ENCODE measurements at places on chromosomes 5 and 9.

DNA sequence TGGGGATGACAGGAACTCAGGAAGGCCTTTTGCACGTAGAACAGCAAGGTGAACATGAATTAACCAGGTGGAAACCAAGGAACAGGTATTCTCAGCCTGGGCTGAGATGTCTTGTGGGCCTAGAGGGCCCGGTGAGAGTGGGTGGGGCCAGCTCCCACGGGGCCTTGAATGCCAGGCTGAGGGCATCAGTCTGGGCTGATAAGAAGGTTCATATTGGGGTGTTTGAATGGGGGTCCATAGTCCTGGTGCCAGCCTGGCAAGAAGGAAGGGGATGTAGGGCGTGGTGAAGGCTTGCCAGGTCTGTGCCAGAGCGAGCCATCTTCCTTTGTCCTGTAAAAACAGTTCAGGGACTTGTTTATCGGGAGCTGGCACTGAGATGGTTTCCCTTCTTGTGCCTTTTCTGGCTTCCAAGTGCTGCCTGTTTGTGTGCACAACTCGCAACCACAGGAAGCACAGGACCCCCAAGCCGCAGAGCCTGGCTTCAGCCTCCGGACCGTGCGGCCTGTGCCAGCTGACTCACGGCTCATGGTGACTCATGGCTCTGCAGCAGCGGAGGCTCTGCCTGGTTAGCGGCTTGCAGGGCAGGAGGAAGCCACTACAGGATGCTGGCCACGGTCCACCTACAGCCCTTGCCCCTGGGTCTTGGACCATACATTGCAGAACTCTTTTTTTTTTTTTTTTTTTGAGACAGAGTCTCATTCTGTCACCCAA, 2.4 kb downstream of the CARD19 start:
- ATAC-seq, result peak; percentile 42

- ATAC-seq, result no peak
Measured at GRCh38 chr5:146595088-146595487, 79.1 kb upstream of the GPR151 start.

GRCh38 chr5:135181653-135182052, 147.6 kb upstream of the PITX1 start:
- no peak for ATAC-seq

DNA sequence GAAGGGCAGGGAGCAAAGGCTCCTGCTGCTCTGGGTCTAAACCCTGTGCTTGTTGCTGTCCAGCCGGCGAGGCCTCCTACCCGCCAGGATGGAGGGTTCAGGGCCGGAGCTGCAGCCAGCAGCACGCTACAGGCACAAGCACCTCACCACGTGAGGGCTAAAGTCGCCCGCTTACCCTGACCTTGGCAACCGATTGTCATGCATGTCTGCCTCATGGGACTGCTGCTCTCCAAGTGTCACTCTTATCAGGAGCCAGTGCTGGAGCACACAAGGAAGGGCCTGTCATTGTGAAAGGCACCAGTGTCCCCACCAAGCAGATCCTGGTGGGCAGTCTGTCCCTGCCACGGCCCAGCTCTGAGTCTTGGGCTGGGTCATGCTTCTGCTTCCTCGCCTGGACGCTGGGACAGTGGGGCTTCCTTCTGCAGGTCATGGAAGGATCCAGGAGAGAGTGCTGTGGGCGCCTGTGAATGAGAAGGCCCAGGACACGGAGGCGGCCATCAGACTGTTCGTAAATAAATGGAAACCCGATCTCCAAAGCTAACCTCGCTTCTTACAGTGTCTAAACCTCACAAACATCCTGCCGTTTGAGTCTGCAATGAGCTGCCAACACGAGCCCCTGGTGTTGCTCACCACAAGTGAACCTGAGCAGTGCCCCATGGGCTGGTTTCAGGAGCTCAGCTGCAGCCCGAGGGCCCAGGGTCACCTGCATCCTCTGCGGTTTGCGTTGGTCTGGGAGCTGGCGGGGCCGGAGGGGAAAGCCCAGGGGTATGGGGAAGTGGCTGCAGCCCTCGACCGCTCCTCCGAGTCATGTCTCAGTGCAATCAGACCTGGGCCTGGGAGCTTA, 58.2 kb upstream of the RXRA start:
- ATAC-seq, result peak; percentile 29

- peak; percentile 25 for ATAC-seq
Measured at GRCh38 chr9:107547772-107548297, 58.3 kb upstream of the KLF4 start.

- ATAC-seq, result peak; percentile 8
Measured at GRCh38 chr9:35618325-35618727, at the start of gene CD72. Gene CD72, minus strand, starts transcription at chr9:35618413. Its CDS starts 110 bp downstream, at chr9:35618303.

DNA sequence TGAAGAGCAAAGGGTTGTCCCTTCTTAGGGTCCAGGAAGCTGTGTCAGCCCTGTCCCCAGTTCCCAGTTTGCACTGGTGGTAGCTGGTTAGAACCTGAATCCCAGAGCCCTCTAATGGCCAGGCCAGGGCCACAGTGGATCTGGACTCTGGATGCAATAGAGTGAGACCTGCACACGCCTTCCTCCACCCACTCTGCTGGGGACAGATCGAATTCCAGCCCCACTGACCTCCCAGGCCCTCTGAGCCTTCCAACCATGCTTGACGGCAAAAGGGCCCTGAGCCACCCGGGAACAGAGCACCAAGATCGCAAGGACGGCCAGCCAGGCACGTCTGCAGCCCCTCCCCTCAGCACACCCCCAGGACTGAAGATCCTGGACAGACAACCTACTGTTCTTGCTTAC, 23.7 kb downstream of the NAIF1 start:
- no peak for ATAC-seq

DNA sequence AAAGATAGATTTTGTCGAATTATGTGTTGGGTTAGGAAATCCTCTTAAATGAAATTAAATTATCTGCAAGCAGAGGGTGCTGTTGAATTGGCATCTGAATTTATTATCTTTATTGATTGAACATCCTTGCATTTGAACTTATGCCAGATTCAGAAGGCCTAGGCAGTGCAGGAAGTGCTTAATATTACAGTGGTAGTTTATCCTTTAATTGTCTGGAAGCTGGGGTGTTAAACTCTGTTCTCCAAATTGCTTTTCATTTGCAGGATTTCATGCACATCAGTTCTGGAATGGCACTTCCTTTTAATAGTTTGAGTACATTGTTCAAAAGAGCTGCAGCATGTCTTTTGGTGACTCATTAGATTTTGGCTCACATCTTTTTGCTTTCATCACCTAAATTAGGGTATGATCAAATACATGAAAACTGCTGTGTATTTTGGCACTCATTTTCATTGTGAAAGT, 186.3 kb downstream of the KDM4C start:
- ATAC-seq, result peak; percentile 79

DNA sequence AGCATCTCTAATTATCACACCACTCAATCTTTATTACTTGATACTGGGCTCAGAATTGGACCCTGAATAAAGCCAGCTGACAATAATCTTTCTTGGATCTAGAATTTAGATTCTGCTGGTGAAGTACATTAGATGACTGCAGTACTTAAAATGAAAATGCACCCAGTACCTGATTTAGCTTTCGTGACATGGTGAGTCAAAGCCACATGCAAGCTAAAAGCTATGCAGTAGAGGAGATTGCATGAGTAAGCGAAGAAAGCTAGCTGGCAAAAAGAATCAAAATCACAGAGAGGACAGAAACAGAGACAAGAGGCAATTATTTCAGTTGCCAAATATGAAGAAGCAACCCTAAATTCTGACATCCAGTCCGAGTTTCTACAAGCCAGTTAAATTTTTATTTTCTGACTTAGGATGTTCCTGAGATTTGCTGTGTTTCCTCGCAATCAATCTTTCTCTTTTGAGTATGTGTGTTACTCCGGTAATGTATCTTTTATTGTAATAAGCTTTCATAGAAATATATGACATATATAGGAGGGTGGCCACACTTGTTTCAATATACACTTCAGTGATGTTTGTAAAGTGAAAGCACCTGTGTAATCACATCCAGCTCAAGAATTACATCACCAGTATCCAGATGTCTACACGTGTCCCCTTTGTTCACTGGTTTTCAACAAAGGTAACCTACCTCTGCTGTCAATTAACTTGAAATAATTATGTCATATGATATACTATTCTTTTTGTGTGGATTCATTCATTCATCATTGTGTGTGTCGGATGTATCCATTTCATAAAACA, 101.7 kb downstream of the CDH18 start:
- no peak for ATAC-seq

DNA sequence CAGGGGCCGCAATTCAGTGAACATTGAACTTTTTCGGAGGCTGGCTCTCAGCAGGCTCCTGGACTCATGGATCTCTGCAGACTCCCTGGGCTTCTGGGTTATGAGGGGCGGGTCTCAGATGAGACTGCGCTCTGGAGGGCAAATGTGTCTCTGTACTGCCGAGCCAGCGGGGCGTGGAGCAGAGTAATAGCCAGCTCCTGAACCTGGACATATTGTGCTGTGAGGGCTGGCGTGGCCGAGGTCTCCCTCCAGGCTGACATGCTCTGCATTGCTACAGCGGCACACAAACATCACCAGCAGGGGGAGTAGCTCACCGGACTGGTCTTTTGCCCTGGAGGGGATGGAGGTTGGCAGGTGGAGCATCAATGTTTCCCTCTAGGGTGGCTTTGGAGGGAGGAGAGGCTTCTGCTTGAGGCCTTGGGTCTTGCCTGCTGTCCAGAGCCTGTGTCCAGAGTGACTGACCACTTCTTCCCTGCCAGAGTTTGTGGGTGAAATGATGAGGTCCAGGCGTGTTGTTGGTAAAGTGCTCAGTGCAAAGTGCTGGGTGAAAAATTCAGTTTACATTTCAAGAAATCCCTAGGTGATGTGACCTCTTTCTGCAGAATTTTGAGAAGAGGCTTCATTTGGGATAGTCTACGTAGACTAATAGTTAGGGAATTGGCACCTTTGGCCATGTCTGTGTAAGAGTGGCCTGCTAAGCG, 10.9 kb upstream of the GADD45G start:
- peak; percentile 57 for ATAC-seq

DNA sequence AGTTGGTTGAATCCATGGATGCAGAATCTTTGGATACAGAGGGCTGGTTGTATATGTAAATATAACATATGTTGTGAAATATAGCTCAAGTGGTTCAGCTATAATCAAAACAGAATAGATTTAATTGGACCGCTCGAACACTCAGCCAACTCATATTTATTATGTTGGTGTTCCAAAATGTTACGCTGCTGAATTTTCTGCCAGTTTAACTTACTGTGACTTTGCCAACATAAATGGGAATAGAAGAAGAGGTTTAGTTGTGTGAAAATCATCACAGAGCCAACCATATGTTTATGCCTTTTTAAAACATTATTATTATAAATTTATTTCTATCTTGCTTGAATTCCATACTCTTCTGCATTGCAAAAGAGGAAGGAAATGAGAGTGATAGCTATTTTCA, 178.2 kb upstream of the FBXL7 start:
- ATAC-seq, result no peak

GRCh38 chr5:77486344-77486962, 5.7 kb downstream of the WDR41 start:
- ATAC-seq, result peak; percentile 44

GRCh38 chr9:86602715-86603114, 248.5 kb upstream of the TUT7 start:
- ATAC-seq, result no peak

GRCh38 chr5:172351240-172351778, 67.7 kb upstream of the UBTD2 start:
- no peak for ATAC-seq

- ATAC-seq, result no peak
Measured at GRCh38 chr5:126941403-126941802, 89.0 kb downstream of the MARCHF3 start.

- no peak for ATAC-seq
Measured at GRCh38 chr5:142255831-142256230, 69.0 kb downstream of the SPRY4 start.

- ATAC-seq, result no peak
Measured at GRCh38 chr9:114093031-114093471, 6.0 kb downstream of the KIF12 start.

DNA sequence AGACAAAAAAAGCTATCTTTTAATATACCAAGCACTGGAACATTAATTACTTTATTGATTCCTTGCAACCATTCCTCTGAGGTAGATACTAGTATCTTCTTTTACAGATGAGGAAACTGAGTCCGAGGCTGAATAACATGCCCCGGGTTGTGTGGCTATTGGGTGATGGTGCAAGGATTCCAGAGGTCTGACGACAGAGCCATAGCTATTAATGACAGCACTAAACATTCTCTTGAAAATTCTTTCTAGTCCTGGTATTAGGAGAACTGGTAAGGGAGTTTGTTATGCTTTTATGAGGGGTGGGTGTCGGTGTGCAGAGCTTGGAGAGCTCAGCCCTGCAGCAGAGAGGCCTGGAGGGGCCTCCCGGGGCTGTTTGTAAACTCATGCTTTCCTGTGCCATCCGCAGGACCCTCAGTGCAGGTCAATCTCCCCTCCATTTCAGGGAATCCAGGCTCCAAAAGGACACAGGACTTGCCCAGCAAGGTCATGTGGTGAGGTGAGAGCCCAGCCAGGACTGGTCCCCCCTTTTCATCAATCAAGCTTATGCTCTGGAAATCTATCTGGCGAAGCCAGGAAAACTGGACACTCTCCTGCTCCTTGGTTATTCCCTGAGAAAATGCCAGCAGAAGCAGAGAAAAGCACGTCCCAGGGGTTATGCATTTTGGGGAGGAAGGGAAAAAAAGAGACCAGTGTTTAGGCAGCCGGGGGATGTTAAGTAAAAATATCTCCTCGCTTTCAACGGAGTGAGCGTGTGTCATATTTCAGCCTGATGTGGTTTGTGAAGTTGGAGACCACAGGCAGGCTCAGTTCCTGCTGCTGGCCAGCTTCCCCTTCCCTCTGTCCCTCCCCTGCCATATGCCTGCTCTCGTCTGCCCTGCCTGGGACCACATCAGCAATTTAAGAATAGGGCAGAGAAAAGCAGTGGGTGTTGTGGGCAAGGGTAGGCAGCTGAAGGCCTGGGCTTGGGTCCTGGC, 3.7 kb downstream of the GSN start:
- ATAC-seq, result no peak

DNA sequence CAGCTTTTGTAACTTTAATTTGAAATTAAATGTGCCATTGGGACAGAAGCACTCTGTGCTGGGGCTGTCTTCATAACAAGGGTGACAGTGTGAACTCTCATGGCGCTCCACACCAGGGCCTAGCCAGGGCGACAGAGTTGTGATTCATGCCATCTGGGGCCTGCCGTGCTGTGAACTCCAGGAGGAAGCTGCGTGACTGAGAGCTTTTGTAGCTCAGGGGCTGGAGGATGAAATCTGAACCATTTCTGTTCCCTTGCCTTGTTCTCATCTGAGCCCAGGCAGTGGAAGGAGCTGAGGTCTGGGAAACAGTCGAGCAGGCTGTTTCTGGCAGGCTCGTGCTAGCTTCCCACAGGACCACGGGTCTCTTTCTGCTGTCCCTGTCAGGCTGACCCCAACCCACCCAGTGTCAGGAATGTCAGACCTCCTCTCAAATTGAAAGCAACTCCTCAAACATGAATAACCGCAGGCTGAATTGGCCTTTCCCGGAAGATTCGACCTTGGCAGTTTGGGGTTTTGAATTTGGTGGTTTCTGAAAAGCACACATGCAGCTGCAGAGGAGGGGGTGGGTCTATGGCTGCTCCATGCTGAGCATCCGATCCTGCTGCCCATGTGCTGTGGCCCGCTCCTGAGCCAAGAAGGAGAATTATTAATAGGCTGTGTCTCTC, 69.2 kb upstream of the RPS23 start:
- ATAC-seq, result no peak

- no peak for ATAC-seq
Measured at GRCh38 chr5:82917584-82917983, 159.6 kb downstream of the TMEM167A start.

GRCh38 chr9:8251566-8251965, 452.0 kb upstream of the DMAC1 start:
- no peak for ATAC-seq
